ENCODE measurements at places on chromosomes 12 and 14. TPM values are rescaled to one million over a fixed set of nuclear protein-coding genes. Genes with fewer than 3 reads are reported as not detected.

- no peaks in the 10 kb centered on the region for H3K27me3 ChIP-seq
- DNase-seq: no peak
- H3K4me3 ChIP-seq: no peak overlapping the region
- no peaks in the 10 kb centered on the region for H3K36me3 ChIP-seq
- H3K4me1 ChIP-seq: no peaks in the 10 kb centered on the region
These were observed 19.4 kb upstream of the SNX6 start for GRCh38 chr14:34649344-34649743.

Gene NOXRED1
- 0.46 TPM for total RNA-seq

Gene TMEM179
- total RNA-seq: 0.32 TPM

GRCh38 chr14:23564181-23564812, 3.3 kb downstream of the AP1G2 start:
- peaks cover 31% of the 10 kb centered on the region for H3K4me1 ChIP-seq
- H3K27me3 ChIP-seq: no peaks in the 10 kb centered on the region
- H3K36me3 ChIP-seq: peaks cover 43% of the 10 kb centered on the region
- no peak overlapping the region for H3K27ac ChIP-seq

DNA sequence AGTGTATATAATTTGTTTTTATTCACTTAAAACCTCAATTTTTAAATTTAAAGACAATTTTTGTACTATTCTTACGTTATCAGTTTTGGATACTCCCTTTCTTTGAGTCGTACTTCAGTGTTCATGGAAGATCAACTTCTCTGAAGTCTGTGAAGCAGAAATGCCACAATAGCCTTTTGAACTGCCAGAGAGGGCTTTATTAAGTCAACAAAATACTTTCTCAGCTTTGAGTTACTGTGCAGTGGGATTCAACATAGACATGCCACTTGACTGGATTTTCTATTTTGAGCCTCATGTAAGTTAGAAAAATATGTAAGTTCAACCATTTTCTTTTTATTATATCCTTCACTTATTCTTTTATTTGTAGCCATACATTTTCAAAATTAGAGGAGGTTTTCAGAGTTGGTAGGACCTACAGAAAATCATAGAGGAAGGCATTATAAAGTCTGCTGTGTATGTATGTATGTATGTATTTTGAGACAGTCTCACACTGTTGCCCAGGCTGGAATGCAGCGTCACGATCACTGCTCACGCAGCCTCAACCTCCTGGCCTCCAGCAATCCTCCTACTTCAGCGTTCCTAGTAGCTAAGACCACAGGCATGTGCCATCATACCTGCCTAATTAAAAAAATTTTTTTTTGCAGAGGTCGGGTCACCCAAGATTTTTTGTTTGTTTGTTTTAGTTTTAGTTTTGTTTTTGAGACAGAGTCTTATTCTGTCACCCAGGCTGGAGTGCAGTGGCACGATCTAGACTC, 31.3 kb upstream of the BCAT1 start:
- H3K27me3 ChIP-seq: no peaks in the 10 kb centered on the region
- no peak overlapping the region for H3K27ac ChIP-seq
- no peaks in the 10 kb centered on the region for H3K4me1 ChIP-seq
- no peak overlapping the region for H3K4me3 ChIP-seq
- no peak for DNase-seq
- no peaks in the 10 kb centered on the region for H3K36me3 ChIP-seq

- DNase-seq: peak; percentile 27
- peak overlapping the region; percentile 70 for H3K4me3 ChIP-seq
- no peaks in the 10 kb centered on the region for H3K27me3 ChIP-seq
- peak overlapping the region; percentile 70 for H3K27ac ChIP-seq
- H3K4me1 ChIP-seq: peaks cover 16% of the 10 kb centered on the region
These were observed 386.7 kb downstream of the DAD1 start for GRCh38 chr14:22202313-22202712.

- no peak overlapping the region for H3K27ac ChIP-seq
- H3K4me3 ChIP-seq: no peak overlapping the region
- H3K36me3 ChIP-seq: no peaks in the 10 kb centered on the region
- H3K4me1 ChIP-seq: no peaks in the 10 kb centered on the region
These were observed 194.7 kb upstream of the RTL1 start for GRCh38 chr14:101098177-101098576.

DNA sequence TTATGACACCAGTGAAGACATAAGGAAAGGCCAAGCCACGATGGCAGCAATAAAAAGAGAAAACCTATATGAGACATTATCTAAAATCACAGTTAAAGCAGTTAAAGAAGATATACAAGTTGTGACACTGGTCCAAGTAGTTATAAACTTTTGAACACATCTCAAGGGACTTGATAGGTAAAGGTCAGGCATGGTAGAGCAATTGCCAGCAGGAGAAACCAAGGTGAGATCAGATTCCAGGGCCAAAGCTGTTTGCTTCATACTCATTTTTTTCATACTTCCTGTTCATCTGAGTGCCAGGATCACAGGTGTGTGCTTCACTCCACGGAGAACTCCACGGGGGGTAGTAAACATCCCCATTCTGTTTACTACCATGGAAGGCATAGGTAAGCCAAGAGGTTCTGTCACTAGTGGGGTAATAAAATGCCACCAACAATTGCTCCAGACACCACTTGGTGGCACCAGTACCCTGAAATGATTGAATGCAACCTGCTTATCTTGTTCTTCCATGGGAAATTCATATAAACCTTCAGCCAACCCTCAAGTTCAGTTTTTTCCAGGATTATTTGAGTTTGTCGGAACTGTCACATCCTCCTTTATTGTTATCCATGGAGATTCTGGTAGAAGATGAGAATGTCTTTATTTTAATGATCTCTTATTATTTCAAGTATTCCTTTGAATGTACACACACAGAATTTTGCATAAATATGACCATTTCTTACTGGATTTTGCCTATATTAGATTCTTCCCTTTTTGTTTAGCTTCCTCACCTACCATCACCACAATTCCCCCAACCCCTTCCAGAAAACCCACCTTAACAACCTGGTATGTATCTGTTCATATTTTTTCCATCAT, 59.2 kb upstream of the TSPAN8 start:
- H3K27ac ChIP-seq: no peak overlapping the region
- no peaks in the 10 kb centered on the region for H3K36me3 ChIP-seq
- DNase-seq: no peak
- no peaks in the 10 kb centered on the region for H3K4me1 ChIP-seq

Gene GLIPR1L1
- not detected for total RNA-seq

DNA sequence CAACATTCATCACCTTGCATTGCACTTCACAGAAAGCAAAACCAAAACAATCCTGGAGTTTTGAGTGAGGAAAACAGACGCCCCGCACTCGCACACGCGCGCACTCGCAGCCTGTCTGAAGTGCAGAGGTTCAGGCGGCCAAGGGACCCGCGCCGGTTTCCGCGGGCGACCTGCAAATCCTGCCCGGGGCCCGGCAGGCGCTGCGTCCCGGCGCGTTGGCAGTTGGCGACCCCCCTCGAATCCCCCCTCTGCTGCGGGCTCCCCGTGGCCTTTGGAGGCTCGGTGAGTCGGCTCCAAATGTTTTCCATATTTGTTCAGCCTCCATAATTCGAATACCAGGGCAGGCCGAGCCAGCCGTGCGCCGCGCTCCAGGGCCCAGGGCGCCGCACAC, at the start of gene SSPN:
Gene SSPN, plus strand, starts transcription at position 324 of the 391 bp plus-strand sequence. CDS start 100 bp downstream, outside the sequence.
- H3K36me3 ChIP-seq: no peaks in the 10 kb centered on the region
- peaks cover 6% of the 10 kb centered on the region for H3K4me1 ChIP-seq
- H3K27me3 ChIP-seq: peaks cover 44% of the 10 kb centered on the region
- DNase-seq: peak; percentile 22

GRCh38 chr12:111031916-111032590, 111.7 kb upstream of the MYL2 start:
- H3K4me3 ChIP-seq: no peak overlapping the region
- no peak overlapping the region for H3K27ac ChIP-seq
- H3K36me3 ChIP-seq: no peaks in the 10 kb centered on the region
- peaks cover 19% of the 10 kb centered on the region for H3K4me1 ChIP-seq

DNA sequence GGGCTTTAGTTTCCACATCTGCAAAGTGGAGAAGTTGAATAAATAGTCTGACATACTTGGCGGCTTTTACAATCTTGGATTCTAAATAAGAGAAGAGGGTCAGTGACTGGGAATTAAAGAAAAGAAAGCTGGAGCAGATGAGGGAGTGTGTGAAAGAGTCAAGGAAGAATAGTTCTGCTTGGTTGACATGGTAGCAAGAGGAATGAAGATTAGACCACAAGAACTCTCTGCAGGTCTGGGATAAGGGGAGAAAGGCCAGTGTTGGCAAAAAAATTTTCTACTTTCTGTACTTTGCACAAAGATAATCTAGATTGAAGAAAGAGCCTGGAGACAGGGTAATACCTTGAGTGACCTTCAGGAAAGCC, 5.9 kb downstream of the ITGB7 start:
- no peak for DNase-seq
- no peaks in the 10 kb centered on the region for H3K27me3 ChIP-seq
- H3K4me1 ChIP-seq: peaks cover 78% of the 10 kb centered on the region
- H3K36me3 ChIP-seq: peaks cover 29% of the 10 kb centered on the region
- peak overlapping the region; percentile 44 for H3K4me3 ChIP-seq

Gene CHGA
- total RNA-seq: not detected

- H3K27me3 ChIP-seq: no peaks in the 10 kb centered on the region
- peaks cover 40% of the 10 kb centered on the region for H3K4me1 ChIP-seq
- H3K4me3 ChIP-seq: peak overlapping the region; percentile 73
- H3K36me3 ChIP-seq: peaks cover 43% of the 10 kb centered on the region
- H3K27ac ChIP-seq: peak overlapping the region; percentile 69
These were observed 7.9 kb downstream of the SETD1B start for GRCh38 chr12:121811434-121812319.

GRCh38 chr12:1662761-1663439, 28.0 kb upstream of the ADIPOR2 start:
- no peaks in the 10 kb centered on the region for H3K27me3 ChIP-seq
- H3K27ac ChIP-seq: peak overlapping the region; percentile 81
- peak; percentile 45 for DNase-seq

Gene NANOG
- not detected for total RNA-seq

- H3K4me3 ChIP-seq: no peak overlapping the region
These were observed 7.6 kb downstream of the ISCA2 start for GRCh38 chr14:74501135-74501614.

Gene KITLG
- 0.23 TPM for total RNA-seq

DNA sequence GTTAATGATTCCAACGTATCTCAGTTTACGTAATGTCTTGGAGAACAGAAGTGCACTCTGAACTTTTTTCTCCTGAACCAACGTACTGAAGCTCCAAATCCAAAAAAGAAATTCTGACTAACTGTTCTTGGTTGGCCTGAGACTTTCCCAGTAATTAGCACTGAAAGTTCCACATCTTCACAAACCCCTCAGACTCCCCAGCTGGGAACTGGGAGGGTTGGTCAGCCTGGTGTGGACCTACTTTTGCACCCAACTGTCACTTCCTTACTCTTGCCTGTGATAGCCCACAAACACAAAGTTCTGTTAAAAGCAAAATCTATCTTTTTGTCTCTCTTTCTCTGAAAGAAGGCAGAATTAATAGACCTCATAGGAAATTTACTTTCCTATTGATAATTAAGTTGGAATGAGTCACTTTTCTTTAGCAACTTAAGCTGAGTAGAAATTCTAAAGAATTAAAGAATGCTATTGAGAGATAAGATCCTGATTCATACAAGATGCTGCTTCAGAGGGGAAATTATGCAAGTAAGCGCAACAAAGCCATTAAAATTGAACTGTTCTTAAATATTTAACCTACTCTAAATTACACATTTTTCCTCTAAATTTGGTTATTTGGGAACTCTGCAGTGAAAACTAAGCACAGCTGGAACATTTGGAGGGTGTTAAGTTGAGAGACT, 155.0 kb downstream of the EPS8 start:
- H3K27me3 ChIP-seq: no peaks in the 10 kb centered on the region
- H3K4me3 ChIP-seq: no peak overlapping the region
- no peak for DNase-seq

Gene MGAT4C
- not detected for total RNA-seq

- peaks cover 24% of the 10 kb centered on the region for H3K4me1 ChIP-seq
- no peak for DNase-seq
- peaks cover under 1% of the 10 kb centered on the region for H3K36me3 ChIP-seq
These were observed 948.2 kb downstream of the BCL11B start for GRCh38 chr14:98323836-98324235.

GRCh38 chr14:93430315-93431035, at the start of gene UNC79:
UNC79 (plus strand) TSS chr14:93430939; CDS start chr14:93431030, 91 bp downstream.
- DNase-seq: no peak
- H3K36me3 ChIP-seq: no peaks in the 10 kb centered on the region
- H3K27me3 ChIP-seq: peaks cover 34% of the 10 kb centered on the region
- no peak within 1 kb of the TSS for H3K4me3 ChIP-seq

DNA sequence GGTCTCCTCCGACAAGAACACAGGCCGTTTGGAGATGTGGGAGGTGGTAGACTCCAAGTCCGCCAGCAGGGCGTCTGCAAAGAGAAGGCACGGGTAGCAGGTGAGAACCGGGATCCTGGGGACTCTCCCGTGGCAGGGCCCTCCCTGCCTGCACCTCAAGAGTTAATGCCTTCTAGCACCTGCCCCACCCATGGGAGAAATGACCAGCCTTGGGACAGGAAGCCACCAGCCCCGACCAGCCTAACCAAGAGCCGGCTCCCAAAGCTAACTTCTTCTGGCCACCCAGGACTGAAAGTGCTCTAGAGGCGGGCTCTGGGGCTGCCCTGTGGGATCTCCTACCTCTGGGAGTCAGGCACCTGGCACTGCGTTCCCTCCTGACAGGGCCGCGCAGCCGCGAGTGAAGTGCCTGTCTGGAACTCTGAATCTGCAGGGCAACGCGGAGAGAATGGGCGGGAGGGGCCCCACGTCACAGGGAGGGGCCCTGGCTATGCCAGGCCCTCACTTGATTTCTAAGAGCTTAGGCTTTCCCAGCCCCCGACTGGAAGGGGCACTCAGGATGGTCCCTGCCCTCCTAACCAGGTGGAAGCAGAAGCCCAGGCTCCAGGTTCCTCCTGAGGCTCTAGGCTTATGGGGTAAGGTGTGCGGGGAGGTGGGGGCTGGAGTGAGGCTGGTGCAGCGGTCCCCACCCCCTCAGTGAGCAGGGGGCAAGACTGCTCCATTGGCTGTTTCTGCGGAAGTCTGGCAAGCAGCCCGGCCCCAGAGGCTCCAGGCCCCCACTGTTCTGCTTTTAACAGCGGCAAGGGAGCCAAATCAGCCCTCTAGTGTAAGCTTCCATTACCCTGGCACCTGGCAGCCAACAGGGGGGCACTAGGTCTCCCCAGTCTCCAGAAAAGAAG, 23.6 kb upstream of the RPLP0 start:
- peaks cover 45% of the 10 kb centered on the region for H3K4me1 ChIP-seq
- peaks cover 25% of the 10 kb centered on the region for H3K36me3 ChIP-seq
- H3K27me3 ChIP-seq: no peaks in the 10 kb centered on the region
- no peak for DNase-seq
- no peak overlapping the region for H3K4me3 ChIP-seq
- peak overlapping the region; percentile 92 for H3K27ac ChIP-seq

Gene TAS2R31
- 0.44 TPM for total RNA-seq

GRCh38 chr12:121089031-121089812, 43.5 kb upstream of the P2RX7 start:
- H3K4me3 ChIP-seq: no peak overlapping the region
- H3K4me1 ChIP-seq: peaks cover 34% of the 10 kb centered on the region
- H3K27ac ChIP-seq: no peak overlapping the region
- H3K27me3 ChIP-seq: no peaks in the 10 kb centered on the region
- DNase-seq: no peak
- no peaks in the 10 kb centered on the region for H3K36me3 ChIP-seq

GRCh38 chr12:124426594-124427555, 132.0 kb downstream of the RFLNA start:
- no peaks in the 10 kb centered on the region for H3K27me3 ChIP-seq
- no peak for DNase-seq
- no peak overlapping the region for H3K27ac ChIP-seq
- H3K4me3 ChIP-seq: no peak overlapping the region
- peaks cover 23% of the 10 kb centered on the region for H3K36me3 ChIP-seq

Gene KRT8
- total RNA-seq: 0.56 TPM

GRCh38 chr12:115975411-115975810, 302.1 kb downstream of the MED13L start:
- H3K27ac ChIP-seq: no peak overlapping the region
- peaks cover 20% of the 10 kb centered on the region for H3K36me3 ChIP-seq
- no peaks in the 10 kb centered on the region for H3K27me3 ChIP-seq
- no peak for DNase-seq
- no peak overlapping the region for H3K4me3 ChIP-seq
- H3K4me1 ChIP-seq: no peaks in the 10 kb centered on the region

Gene GAPDH
- total RNA-seq: 7,289 TPM

Gene KRT78
- total RNA-seq: not detected

Gene MFAP5
- not detected for total RNA-seq

All from activated CD4-positive, alpha-beta T cell treated with anti-CD3 and anti-CD28 coated beads for 36 hours (primary cell).